ENCODE measurements at places on chromosomes 6 and 20.

DNA sequence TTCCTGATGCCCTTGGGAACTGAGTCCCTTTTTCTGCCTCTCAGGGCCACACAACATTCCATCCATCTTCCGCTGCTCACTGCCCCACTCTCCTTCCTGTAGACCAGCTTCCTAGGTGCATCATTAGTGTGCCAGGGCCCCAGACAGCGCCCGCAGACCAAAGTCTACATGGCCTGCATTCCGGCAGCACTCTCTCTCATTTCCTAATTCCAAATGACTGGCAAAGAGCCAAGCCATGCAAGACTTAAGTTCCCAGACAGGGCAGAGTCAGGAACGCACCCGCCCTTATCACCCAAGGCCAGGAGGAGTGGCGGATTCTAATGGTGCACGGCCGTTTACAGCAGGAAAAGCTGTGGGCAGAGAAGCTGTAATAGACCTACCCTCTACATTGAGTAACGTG, 159.8 kb upstream of the ARID1B start:
- DNase-seq = no peak

GRCh38 chr20:588932-589672, 21.0 kb downstream of the TCF15 start:
- no peak for DNase-seq

DNA sequence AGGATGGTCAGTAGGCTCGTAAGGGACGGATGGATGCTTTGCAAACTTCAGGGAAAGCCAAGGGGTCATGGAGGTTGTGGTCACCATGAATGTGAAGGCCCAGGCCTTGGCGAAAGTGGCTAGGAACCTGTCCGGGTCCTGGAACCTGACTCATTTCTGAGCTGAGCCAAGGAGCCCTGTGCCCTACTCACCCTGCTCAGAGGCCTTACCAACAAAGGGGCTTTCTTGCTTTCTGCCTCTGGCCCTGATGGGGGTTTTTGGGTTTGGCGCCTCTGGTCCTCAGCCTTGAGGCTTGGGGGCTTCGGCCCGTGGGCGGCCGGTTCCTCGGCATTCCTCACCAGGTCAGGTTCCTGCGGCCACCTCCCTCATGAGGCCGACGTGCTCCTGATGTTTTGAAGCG, 155.1 kb downstream of the DTNBP1 start:
- no peak for DNase-seq

- DNase-seq = no peak
These were observed 7.4 kb upstream of the LSM14B start for GRCh38 chr20:62114894-62115293.

- no peak for DNase-seq
These were observed 57.5 kb upstream of the SNRPB2 start for GRCh38 chr20:16672299-16672698.

- DNase-seq = no peak
These were observed 80.0 kb downstream of the CBFA2T2 start for GRCh38 chr20:33569802-33570391.

DNA sequence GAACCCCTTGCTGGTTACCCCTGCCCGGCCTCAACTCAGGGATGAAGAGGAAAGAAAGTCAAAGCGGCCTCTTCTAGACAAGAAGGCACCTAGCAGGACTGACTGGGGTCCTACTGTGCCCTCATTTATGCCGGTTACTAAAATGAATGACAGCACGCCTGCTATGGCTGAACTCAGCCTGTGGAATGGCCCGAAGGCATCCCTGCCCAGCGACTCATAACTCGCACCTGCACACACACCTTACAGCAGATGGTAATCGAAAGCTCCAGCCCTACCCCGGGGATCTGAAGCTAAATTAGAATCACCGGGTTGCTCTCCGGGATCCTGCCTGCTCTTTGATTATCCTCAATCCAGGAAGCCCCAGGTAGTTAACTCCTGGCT, 747 bp upstream of the TXNDC5 start:
- DNase-seq = no peak

DNA sequence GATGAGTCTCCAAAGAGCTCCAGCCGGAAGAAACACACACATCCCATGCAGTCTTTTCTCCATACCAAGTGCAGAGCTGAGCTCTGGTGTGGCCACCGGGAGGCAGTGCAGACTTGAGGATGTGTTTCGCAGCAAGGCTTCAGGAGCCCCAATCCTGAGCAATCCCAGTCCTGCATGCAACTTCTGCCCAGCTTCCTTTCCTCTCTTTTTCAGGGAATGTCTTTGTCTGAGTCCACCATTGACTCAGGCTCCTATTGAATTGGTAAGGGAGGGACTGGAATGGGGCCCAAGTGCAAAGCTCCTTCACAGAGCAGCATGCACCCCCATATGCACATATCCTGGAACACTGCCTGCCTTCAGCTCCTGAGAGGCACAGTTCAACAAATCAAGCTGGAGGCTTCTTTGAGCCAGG, 50.5 kb upstream of the ASIP start:
- DNase-seq = peak; percentile 30

DNA sequence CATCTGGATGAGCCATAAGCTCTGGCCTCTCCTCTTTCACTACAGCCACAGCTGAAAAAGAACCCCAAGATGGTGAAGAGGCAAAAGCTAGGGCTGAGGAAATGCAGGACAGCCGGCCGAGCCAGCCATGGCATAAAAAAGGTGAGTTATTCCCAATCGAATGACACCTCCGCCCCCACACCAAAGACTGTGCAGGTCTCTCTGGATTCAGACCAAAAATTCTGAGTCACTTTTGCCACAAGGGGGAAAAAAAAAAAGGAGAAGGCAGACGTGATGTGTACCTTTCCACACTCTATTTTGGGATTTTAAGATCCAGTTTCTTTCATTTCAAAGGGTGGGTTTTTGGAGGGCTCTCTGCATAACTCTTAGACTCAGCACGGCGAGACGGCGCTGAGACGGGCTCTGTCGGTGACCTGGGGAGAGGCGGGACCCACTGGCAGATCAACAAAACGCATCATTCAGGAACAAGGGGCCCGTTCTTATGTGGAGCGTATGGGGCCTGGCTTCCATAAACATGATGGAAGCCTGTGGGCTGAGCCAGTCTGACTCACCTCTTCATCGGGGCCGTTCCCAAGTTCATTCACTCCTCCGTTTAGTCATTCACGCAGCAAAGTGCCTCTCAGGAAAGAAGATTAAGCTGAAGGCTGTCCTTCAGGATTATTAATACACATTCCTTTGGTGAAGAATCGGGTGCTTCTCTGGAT, 54.8 kb downstream of the NFATC2 start:
- no peak for DNase-seq

- no peak for DNase-seq
These were observed 12.5 kb downstream of the TNXB start for GRCh38 chr6:32096394-32097258.

Measured in CD4-positive, alpha-beta T cell treated with Interleukin-4 for 1 hour (primary cell).